ENCODE measurements at places on chromosomes 11 and 22. TPM values are rescaled to one million over a fixed set of nuclear protein-coding genes. Genes with fewer than 3 reads are reported as not detected.

The HBG2 gene
- total RNA-seq: not detected

The NFAM1 gene
- not detected for total RNA-seq

The OR2AT4 gene
- not detected for total RNA-seq

The APOBEC3A gene
- not detected for total RNA-seq

The FZD4 gene
- total RNA-seq: 0.07 TPM

The SSTR3 gene
- total RNA-seq: 8.5 TPM

The VPREB1 gene
- not detected for total RNA-seq

The SERPING1 gene
- not detected for total RNA-seq

The RIBC2 gene
- total RNA-seq: 9.5 TPM

The RPL3 gene
- 3,563 TPM for total RNA-seq

The GLYATL2 gene
- not detected for total RNA-seq
